ENCODE measurements at places on chromosomes 16 and 17.

DNA sequence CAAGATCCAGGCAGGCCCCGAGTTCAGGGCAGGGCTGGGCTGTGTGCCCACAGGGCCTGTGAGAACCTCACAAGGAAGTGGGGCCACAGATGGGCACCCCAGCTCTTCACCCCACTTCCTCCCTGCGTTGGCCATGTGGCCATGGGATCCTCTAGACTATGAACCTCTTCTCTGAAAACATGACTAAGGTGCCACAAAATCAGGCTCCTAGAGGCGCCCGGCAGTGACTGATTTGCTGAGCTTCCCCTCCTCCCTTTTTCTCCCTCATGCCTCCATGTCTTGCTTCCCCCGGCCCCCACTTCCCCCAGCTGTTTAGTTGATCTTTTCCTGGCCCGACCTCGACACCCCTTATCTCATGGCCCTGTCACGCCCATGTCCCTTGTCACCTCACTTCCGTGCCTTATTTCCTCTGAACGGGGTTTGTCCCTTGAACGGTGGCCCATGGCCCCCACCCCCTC lies 87.1 kb downstream of the KCNJ12 start:
- no peak for DNase-seq

DNA sequence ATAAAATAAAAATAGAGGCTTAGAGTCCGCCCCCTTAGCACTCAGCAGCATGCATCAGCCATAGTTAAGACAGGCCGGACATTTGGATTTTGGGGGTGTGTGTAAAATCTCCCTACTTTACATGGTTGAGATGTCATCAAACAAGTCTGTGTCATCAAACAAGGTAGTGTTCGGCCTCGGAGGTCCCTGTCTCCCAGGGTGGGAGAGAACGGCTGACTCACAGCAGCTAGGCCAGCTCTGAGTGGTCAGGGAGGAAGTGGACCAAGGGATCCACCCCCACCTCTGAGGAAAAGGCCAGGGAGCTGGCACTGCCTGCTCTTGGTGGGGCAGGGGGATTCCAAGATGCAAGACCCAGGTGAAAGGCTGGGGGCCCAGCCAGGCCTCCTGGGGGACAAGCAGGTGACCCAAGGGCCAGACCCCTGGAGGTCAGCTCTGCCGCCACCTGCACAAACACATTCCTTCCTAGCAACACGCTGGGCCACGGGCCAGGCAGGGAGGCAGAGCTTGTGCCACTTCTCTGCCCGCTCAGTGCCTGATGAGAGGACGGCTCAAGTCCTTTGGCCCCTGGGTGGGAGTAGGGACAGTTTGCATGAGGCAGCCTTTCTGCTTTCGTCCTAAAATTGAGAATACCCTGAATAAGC lies 28.5 kb downstream of the KIFC3 start:
- DNase-seq: no peak

GRCh38 chr16:83792391-83792790 lies 15.4 kb upstream of the HSBP1 start:
- no peak for DNase-seq

- DNase-seq: no peak
Measured at GRCh38 chr17:66211047-66211810, 18.0 kb downstream of the APOH start.

DNA sequence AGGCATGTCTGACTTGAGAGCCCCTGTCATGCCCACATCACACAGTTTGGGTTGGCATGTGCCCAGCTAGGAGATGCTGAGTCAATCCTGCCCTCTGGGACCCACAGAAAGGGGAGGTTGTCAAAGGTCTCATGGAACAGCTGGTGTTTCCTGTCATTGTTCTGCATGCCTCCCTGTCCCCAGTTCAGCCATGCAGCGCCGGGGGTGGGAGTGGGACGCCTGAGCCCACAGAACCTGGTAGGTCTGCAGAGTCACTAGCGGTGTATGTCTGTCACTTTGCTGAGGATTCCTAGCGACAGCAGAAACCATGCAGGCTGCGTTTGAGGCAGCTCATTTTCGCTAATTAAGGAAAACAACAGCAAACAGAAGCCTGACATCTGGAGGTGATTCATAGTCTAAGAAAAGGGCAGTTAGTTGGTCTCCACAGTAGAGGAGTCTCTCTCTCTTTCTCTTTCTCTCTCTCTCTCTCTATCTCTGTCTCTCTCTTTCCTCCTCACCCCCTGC lies 19.6 kb upstream of the CCL1 start:
- no peak for DNase-seq

- DNase-seq: no peak
Measured at GRCh38 chr17:39626171-39627046, at the start of gene PPP1R1B. PPP1R1B (plus strand) TSS chr17:39626952; CDS start chr17:39627393, 441 bp downstream.

GRCh38 chr16:71882505-71883167 lies 1.3 kb downstream of the ZNF821 start:
- peak; percentile 47 for DNase-seq

DNA sequence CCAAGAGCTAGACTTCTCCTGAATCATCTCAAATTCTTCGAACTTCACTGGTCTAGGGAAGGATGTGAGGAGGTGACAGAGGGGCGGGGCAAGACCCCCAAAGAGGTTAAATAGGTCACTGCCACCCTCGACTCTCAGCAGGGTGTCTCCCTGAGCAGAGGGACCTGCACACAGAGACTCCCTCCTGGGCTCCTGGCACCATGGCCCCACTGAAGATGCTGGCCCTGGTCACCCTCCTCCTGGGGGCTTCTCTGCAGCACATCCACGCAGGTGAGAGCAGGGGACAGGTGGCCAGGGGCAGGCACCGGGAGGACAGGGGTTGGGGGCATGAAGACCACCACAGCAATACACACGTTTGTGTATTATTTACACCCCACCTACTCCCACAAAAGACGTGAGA lies 9.2 kb downstream of the CCL17 start:
- no peak for DNase-seq

- DNase-seq: no peak
Measured at GRCh38 chr16:19715566-19715965, 2.5 kb downstream of the KNOP1 start.

GRCh38 chr16:51755577-51756355 lies 604.7 kb upstream of the SALL1 start:
- DNase-seq: no peak

DNA sequence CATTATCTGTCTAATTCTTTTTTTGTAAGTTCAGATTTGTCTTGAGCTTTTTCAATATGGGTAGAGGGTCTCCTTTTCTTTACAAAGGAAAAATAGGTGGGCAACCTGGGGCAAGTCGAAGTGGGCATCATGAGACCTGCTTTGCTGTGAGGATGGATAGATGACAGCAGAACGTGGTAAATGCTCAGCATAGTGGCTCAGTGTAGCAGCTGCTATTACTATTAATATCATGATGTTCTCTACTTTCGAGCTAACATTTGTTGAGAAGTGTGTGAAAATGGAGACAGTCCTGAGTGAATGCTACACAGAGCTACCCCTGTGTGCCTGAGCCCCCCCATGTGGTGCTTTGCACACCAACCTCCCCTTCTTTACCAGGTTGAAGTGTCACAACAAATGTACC lies 39.0 kb upstream of the LGALS9 start:
- no peak for DNase-seq

GRCh38 chr16:49332589-49333258 lies 40.9 kb upstream of the C16orf78 start:
- no peak for DNase-seq

DNA sequence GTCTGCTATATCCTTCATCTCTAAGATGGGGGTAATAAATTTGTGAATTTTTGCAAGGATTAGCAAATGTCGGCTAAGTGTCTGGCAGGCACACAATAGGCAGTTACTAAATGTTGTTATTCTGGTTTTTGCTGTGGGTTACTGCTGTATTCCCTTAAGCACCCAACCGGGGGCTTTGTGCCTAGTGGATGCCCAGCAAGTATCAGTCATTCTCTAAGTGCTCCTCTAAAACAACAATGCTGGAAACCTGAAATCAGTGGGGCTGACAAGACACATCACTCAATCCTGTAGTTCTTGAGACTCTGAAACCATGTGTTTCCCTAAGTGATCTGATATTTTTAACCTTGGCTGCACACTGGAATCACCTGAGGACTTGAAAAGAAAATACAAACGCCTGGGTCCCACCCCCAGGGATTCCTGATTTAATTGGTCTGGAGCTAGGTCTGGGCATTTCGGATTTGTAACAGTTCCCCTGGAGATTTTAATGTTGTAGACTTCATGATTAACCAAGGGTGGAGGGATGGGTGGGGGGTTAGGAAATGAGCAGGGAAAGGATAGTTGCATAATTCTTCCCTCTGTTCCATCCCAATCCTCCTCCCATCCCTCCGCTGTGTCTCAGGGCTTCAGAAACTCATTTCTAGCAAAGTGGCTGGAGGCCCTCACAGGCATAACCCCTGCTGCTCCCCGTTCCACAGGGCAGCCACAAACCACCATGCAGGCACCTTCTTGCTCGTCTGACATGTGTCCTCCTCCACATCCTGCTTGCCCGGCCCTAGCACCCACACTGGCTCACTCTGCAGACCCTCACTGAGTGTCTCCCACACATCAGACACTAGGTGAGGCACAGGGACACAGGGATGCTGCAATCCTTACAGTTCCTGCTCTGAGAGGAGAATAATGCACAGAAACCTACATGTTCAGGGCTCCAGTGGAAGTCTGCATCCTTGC lies 61.7 kb upstream of the LYRM9 start:
- no peak for DNase-seq

DNA sequence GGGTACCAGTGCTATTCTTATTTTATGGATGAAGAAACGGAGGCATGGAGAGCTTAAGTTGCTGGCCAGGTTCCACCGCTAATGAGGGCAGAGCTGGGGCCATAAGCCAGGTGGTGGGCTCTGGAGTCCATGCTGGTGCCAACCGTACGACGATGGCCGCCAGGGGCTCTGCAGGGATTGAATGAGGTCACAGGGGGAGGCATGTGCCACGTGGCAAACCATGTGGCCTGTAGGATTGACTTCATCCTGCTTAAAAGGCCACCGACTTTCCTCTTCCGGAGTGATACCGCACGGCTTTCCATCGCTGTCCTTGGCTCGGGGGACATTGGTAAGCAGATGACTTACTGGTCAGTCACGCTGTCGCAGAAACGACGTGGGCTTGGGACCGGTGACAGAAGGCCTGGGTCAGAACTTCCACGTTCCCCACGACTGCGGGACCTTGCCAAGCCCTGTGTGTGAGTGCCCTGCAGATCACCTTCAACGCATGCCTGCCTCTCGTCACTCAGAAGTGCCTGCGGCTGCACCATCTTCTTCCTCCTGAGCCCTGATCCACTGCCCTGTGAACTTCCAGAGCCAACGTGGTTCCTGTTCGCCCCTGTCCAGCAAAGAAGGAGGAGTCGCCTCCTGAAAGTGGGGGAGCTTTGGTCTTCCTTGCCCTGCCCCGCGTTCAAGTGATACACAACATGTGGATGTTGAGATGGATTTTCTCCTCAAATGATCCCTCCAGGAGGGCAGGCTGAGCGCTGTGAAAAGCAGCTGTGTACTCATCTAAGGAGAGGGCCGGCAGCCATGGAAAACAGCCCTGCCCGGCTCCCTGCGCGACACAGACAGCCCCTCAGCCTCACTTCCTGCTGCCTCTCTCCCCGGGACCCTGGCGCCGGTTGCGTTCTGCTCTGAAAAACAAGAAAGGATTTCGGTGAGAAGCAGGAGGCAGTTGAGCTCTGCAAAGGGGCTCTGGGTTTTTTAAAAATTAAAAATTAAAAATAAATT lies 176.7 kb downstream of the C16orf95 start:
- no peak for DNase-seq

- DNase-seq: no peak
Measured at GRCh38 chr17:78231991-78232858, 794 bp downstream of the TMEM235 start.

- DNase-seq: no peak
Measured at GRCh38 chr16:78381060-78381459, 281.6 kb downstream of the WWOX start.

GRCh38 chr17:60905709-60906108 lies 228.1 kb downstream of the BCAS3 start:
- no peak for DNase-seq

DNA sequence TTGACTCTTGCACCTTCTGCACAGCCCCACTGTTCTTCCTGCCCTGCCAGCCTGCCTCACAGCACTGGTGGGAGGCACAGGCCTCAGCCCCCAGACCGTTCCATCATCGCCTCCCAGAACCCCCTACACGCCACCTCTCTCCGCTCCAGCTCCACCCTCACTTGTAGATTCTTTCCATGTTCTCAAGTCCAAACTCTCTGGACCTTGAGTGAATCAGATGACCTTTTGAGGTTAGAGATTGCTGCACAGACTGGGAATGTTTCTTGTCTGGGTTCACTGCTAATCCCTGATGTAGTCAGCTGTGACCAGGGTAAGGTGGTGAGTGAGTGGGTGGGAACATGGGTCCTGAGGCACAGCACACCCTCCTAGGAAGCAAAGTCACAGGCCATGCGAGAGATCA lies 272.4 kb downstream of the IRF8 start:
- DNase-seq: no peak

DNA sequence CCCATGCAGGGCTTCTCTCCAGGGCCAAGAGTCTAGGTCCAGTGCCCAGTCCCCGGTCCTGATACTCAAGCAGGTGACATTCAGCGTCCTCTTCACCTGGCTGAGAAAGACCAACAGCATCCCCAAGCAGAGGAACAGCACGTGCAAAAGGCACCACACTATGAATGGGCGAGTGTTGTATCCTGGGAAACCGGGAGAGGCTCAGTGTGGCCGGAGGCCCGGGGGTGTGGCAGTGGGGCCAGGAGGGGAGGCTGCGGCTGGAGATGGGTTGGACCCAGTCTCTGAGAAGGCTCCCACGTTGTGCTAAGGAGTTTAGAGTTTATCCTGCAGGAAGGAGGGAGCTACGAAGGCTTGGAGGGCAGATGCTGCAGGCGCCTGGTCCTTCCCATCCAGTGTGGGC lies 13.5 kb downstream of the ABR start:
- no peak for DNase-seq

GRCh38 chr17:773467-774312 lies 8.4 kb downstream of the GLOD4 start:
- no peak for DNase-seq

DNA sequence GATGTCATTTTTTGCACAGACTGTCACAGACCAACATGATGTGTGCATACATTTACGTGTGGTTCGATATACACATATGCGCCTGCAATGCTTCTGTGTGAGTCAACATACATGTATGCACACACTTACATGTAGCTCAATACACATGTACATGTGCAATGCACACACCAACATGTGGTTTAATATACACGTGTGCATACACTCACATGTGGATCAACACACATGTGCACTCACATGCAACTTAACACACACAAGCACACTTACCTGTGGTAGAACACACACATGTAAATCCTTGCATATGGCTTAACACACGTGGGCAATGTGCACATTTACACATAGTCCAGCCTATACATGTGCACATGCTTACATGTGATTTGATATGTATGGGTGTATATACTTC lies 97.5 kb downstream of the CYLD start:
- no peak for DNase-seq

- DNase-seq: no peak
Measured at GRCh38 chr17:9999919-10000695, 95.0 kb upstream of the RCVRN start.

- DNase-seq: no peak
Measured at GRCh38 chr17:61926826-61927207, 965 bp downstream of the INTS2 start.

DNA sequence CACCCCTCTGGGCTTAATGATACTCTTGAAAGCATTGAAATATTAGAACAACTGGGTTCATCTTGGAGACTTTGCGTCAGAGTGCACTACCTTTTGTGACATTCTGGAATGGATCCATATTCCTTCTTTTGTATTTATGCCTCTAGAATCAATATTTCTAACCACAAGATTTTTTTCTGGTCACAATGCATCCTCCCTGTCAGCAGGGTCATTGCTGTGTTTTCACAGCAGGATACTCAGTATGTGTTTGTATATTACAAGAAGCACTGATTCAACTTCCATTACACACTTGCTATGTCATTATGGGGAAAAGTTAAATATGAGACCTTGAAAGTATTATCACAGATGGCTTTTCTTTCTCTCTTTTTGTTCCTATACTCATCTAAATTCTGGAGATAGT lies 370.0 kb downstream of the HS3ST3B1 start:
- DNase-seq: no peak

Measured in thoracic aorta (tissue), 2 donors.